ENCODE measurements at places on chromosomes 6 and 20.
A peak's percentile ranks its signal among the peaks of the same experiment; 100 is the strongest.

GRCh38 chr20:12243327-12243726 is 325.6 kb downstream of the BTBD3 start:
- DNase-seq, result no peak

DNA sequence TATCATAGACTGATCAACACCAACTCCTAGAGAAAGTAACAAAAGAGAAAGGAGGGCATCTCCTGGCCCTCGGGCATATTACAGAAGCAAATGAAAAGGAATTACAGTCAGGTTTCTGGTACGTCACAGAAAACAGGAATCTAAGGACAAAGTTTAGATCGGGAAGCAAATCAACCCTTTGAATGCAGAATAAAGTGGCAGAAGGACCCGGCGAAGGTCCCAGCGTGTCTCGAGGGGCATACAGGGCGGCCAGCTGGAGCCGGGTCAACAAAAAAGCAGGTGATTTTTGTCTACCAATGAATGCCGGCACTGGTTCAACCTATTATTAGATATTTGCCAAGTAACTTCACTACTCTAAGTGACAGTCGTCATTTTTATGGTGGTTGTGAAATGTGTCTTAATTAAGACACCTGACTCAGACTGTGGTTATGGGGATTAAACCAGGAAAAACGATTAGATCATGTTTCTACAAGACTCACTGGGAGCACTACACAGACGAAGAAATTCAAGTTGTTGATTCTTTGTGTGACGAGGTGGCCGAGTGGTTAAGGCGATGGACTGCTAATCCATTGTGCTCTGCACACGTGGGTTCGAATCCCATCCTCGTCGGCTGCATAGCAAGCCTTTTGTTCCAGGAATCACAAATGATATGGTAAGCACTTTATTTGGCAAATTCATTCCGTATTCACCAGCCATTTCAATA is 12.4 kb upstream of the ZSCAN9 start:
- peak; percentile 18 for DNase-seq

GRCh38 chr20:44031001-44031574 is 116.4 kb downstream of the TOX2 start:
- DNase-seq, result no peak

GRCh38 chr6:138194287-138194686 is 24.0 kb downstream of the PBOV1 start:
- DNase-seq, result no peak

DNA sequence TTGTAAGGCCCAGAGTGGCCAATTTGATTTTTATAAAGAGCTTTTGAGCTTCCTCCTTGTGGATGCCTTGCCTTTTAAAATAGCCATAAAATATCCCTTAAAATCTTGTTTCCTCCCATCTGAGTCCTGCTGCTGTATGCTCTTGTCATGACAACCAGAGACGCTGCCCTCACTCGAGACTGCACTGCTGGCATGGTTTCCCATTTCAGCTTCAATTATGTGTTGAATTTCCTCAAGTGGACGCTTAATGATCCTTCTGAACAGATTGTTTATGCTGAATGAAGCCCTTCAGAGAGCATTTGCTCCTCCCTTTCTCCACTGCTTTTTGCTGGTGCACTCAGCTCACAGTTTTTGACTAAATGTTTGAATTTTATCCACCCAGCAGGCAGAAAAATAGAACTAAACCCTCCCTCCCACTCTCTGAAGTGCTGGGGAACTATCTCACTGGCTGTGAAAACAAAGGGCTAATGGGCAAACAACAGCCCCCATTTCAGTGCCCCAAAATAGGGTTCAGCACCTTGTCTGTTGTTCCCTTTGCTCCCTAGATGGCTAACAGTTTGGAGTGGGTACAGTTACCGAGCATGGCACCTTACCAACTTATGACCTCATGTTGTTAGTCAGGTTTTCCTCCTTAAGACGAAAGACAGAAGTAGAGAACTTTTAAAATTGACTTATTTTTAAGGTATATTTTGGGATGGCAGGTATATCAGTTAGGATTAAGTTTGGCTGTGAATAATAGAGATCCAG is 45.5 kb upstream of the RNF8 start:
- DNase-seq, result peak; percentile 43

DNA sequence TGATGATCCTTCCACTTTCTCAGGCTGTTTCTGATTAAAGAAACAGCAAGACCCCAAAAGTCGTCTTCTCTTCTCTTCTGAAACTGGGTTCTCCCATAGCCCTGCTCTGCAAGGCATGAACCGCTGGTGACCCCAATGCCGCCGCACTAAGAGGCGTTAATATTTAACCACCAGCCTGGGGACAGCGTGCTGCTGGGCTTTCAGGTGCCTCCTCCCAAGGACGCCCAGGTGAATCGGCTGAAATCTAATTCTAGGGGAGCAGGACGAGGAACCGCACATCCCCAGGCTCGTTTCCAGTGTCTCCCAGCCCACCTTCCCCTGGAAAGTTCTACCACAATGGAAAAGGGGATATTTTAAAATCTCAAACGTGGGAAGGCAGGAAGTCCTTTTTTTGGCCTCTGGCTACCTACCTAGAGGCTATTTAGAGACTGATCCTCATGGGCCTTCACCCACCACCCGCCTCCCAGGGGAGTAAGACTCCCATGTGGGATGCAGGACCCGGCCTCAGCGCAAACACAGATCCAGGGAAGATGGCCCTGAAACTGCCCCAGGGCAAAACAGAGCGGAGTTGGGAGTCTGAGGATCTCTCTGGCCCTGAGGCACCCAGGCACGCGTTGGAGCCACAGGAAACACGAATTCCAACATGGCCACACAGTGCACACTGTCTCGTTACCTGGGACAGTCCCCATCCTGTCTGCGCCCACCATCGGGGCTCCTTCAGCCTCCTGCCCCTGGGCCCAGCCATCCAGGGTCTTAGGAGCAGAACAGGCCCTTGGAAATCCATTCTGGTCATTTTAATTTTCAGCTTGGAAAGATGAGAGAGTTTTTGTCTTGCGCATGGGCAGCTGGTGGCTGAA is 56.2 kb downstream of the BMP7 start:
- no peak for DNase-seq

GRCh38 chr6:142903812-142904211 is 41.2 kb downstream of the HIVEP2 start:
- no peak for DNase-seq

- no peak for DNase-seq
Observed at GRCh38 chr6:39905640-39905975, 28.7 kb downstream of the MOCS1 start.

- DNase-seq, result peak; percentile 25
Observed at GRCh38 chr6:124970243-124970642, 8.0 kb downstream of the RNF217 start.

DNA sequence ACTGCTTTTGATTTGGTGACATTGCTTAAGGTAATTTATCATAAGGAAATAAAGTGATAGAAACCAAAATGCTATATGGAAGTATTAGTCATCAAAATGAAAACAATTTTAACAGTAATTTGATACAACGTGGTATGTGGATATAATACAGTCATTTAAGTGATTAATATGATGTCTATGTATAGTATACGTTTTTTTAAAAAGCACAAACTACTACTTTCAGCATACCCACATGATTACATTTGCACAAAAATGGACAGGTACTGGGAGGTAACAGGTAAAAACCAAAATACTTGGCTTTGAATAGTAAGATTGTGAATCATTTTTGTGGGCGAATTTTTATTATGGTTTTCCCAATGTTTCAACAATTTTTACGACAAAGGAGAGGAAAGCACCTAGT is 97.6 kb downstream of the OGFRL1 start:
- DNase-seq, result no peak

- no peak for DNase-seq
Observed at GRCh38 chr6:169173532-169174268, 79.9 kb downstream of the THBS2 start.

DNA sequence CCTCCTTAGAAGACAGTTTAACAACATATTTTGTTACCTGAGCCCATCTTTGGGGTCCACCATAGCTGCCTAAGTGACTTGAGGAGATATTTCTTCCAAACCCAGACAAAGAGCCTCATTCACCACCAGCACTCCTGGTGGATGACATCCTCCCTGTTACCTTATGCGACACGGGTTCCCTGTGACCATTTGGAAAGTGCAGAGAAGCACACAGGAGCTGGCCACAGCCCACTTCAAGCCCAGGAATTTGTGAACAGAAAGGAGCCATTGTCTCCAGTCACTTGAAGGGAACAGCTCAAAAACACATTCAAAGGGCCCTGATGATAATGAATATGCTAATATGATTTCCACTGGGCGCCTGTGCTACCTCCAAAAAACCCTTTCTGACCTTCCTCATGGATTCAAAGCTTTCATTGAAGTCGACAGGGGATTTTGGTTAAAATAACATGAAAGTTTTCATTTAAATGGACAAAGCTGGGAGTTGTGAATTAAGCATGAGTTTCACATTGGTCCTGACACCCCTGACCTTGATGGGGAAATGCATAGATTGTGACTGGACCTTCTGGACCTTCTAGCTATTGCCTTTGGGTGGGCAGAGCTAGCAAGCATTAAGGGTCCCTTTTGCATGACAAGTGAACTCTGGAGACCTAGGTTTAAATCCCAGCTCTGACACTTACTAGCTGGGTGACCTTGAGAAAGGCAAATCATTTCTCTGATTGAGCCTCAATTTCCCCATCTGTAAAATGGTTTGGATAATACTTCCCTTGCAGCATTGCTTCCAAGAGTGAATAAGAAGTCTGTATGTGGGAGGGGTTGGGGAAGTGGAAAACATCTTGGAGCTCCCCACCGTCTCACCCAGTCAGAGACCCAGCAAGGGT is 83.3 kb upstream of the SIRPA start:
- DNase-seq, result peak; percentile 72
